IMR-90 (cell line): ENCODE measurements at places on chromosomes 1 and 21. TPM values are rescaled to one million over a fixed set of nuclear protein-coding genes. Genes with fewer than 3 reads are reported as not detected.

DNA sequence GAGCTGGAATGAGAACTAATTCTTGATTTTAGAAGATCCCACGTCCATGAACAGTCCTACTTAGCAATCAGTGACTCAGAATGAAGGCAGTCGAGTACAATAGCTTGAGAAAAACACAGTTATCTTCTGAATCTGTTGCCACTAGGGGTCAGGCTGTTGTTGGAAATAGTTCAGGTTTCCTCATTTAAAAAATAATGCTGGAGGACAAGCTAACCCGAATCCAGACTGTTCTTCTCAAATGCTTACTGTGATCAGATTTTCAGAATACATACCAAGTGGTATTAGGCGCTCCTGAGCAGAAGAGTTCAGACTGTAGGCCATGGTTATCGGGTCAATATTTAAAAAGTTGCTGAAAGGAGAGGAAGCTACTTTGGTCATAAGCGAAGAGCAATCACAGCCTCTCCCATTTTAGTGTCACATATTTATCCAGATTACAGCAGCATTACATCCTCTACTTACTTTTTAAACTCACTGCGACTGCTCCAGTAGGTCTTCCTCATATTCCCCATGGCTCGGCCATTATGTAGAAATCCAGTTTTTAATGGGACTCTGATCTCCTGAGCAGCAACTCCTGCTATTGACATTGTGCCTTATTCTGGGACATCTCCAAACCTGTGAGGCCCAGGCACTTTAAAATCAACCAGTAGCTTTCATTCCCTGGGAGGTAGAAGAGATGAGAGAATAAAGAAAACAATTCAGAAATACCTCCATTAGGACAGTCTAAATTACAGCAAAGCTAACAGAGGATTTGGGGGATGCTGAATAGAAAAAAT lies 10.9 kb downstream of the ERRFI1 start:
- peak; percentile 89 for DNase-seq

- DNase-seq: no peak
Measured at GRCh38 chr1:155037043-155037442, 3.4 kb downstream of the DCST1 start.

The CNR2 gene
- not detected in 2 replicates for total RNA-seq

The NBPF4 gene
- not detected in 2 replicates for total RNA-seq

DNA sequence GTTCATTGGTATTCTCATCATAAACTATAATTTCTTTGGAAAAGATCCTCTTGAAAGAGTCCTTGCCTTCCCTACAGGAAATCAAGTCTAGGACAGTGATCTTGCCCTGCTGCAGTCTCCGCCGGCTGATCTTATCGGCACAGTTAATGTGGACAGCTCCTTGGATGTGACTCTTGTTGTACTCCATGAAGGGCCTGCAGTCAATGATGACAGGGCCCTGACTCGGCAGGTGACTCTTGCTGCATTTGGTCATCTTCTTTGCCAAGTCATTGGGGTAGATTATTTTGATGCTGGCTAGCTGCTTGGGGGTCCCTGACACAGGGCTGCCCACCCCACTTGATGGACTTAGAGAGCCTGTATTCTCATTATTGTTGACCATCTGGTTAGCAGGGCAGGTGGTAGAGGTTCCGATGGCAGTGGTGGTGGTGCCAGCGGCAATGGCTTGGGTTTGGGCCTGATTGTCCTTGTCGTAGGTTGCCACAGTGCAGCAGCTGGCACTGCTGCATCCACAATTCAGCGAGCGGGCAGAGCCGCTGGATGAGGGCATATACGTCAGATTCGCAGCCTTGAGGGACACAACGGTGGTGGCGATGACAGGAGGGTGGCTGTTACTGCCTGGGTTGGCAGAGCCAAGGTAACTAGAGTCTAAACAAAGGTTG lies 2.7 kb downstream of the DUSP10 start:
- DNase-seq: no peak

The EPS8L3 gene
- not detected in 2 replicates for total RNA-seq

GRCh38 chr1:226630592-226630991 lies 82.0 kb downstream of the STUM start:
- no peak for DNase-seq

The GPR89A gene
- total RNA-seq: 29.0 and 32.8 TPM in 2 replicates

DNA sequence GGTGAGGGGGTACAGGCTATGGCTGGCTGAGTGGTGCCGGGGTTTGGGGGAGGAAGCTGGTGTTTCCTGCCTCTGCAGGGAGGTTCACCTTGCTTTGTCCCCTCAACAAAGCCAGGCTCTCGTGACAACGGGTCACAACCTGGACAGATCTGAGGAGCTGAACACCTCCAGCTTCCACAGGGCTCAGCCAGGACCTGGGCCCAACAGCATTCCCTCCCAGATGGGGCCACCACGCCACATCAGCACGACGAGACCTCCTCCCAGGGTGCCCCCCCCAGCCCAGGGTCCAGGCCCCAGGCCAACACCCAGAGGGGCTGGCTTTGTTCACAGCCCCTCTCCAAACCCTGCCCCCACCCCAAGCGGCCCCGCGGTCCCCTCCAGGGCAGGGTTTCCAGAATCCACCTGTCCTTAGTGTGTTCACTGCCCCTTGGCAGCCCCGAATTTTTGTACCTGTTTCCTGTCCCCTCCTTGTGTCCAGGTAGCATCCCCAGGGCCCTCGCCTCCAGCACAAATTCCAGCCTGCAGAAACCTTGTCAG lies 34.7 kb downstream of the UBE2G2 start:
- DNase-seq: no peak

DNA sequence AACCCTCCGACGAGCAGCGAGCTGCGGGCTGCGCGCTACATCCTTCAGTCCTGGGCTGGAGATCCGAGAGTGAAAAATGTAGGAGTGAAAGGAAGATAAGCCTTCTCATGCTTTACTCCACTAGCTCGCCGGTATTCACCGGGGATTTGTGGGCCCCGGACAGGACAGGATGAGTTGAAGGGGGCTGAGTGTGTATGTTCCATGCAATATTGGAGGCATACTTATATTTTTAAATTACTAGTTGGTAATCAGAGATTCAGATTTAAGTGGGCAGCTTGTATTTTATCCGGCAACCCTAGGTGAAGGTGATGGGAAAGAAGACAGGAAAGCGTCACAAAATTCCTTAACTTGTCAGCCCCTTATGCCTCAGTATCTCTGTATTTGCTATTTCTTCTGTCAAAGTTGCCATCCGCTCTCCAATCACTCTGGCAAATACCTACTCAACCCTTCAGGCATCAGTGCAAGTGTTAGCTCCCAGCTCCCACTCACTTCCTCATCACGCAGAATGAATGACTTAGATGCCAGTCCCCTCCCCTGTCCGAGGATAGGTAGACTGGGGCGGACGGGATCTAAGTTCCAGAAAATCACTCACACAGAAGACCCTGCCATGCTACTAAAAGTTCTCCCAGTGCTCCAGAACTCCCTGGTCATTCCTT lies 503 bp upstream of the PIGM start:
- no peak for DNase-seq

DNA sequence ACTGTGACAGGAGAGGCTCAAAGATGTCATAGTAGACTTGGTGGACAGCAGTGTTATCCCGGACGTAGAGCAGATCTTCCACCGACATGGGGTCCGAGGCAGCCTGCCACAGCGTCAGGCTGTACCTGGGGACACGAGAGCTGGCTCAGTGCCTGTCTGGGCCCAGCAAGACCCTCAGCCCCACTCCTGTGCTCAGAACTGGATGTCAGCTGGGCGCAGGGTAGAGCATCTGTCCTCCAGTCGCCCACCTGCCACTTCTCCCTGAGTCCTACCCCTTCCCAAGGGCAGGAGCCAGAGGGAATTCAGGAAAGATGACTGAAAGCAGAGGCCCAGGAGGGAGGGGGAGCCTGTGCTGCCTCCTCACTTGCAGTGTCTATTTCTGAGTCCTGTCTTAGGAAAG lies 11.7 kb downstream of the FAM151A start:
- no peak for DNase-seq

The S100A14 gene
- total RNA-seq: not detected in 2 replicates

DNA sequence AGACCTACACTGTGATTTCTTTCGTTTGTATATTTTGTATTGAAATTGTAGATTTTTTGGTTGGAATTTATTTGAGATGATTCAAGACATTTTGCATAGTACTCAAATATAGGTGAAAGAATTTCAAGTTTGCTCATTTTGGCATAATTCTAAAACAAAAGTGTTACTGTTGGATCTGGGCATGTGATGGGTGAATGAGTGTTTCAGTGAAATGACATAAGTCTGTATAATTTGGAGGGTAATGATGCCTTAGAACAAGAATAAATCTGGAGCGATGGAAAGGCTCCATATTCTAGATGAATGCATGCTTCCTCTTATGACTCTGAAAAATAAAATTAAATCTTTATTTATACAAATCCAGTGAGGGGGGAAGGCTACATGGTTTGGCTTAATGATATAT lies 41.0 kb downstream of the NFIA start:
- DNase-seq: no peak

The GJA9 gene
- total RNA-seq: not detected in 2 replicates

DNA sequence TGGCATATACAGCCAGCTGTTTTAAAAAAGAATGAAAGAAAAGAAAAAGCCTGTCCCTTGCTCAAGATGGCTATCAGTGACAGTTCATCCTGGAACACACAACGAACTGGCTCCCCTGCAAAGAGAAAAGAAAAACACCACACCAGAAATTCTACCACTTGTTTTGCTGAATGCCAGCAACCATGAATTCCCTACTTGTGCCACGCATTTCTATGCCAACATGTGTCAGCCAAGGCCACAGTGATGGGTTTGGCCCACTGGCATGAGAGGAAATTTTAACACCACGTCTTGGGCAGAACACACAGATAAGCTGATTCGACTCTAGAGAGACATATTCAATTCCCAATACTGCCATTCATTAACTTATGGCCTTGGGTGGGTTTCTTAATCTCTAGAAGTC lies 64.0 kb downstream of the CAPZB start:
- DNase-seq: no peak

The CYP4A11 gene
- total RNA-seq: not detected in 2 replicates

The BSND gene
- not detected in 2 replicates for total RNA-seq

DNA sequence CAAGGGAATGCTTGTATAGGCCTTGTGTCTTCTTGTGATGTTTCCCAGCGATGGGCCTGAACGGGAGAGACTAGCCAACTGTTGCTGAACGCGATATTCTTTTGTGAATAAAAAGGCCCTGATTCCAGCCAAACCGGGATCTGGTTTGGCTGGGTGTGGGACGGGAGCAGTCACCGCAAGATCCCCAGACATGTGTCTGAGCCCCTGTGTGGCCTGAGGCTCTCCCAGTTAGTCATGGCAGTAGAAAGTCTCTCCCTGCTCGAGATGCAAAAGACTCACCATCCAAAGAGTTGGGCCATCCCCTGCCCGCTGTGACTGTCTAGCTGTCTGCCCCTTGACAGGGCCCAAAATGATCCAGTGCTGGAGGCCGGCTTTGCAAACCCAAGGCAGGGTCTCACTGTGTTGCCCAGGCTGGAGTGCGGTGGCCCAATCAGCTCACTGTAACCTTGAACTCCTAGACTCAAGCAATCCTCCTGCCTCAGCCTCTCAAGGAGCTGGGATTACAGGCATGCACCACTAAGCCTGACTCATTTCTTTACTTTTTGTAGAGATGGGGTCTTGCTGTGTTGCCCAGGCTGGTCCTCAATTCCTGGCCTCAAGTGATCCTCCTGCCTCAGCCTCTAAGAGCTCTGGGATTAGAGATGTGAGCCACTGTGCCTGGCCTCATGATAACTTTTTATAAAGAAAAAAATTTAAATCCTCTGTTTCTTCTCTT lies 56.4 kb downstream of the KIF26B start:
- no peak for DNase-seq

GRCh38 chr1:63912643-63913042 lies 138.8 kb downstream of the ROR1 start:
- no peak for DNase-seq

DNA sequence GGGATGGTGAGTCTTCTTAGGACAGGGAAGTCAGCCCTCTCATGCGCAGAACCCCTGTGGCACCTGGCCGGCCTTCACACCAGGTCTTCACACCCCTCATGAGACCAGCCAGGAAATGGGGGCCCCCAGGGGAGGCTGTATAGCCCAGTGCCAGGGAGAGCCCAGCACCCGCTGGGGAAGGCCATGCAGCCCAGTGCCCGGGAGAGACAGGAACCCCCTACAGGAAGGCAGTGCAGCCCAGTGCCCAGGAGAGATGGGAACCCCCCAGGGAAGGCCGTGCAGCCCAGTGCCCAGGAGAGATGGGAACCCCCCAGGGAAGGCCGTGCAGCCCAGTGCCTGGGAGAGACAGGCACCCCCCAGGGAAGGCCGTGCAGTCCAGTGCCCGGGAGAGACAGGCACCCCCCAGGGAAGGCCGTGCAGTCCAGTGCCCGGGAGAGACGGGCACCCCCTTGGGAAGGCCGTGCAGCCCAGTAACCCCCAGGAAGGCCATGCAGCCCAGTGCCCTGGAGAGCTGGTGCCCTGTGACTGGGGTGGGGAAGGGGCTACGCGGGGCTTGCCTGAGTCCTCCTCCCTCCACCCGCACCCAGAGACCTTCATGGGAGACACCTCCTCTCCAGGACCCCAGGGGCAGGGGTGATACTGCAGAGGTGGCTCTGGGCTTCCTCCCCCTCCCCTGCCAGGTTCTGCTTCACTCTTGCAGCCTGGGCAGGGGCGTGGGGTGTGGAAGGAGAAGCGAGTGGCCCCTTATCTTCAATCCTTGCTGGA lies 110.5 kb upstream of the COL6A1 start:
- no peak for DNase-seq

The CPTP gene
- 2.7 and 3.1 TPM in 2 replicates for total RNA-seq

The HSF2BP gene
- total RNA-seq: 0.83 and 0.90 TPM in 2 replicates

GRCh38 chr1:63322944-63323864 lies 837 bp downstream of the FOXD3 start:
- DNase-seq: no peak

- DNase-seq: peak; percentile 77
Measured at GRCh38 chr1:6743189-6744101, 41.8 kb upstream of the CAMTA1 start.

GRCh38 chr1:16905868-16906702 lies 10.3 kb downstream of the RNU1-2 start:
- DNase-seq: peak; percentile 56

GRCh38 chr1:54579337-54579781 lies 31.3 kb downstream of the ACOT11 start:
- no peak for DNase-seq

The VSIG8 gene
- total RNA-seq: not detected in 2 replicates

The SLC1A7 gene
- total RNA-seq: not detected in 2 replicates

DNA sequence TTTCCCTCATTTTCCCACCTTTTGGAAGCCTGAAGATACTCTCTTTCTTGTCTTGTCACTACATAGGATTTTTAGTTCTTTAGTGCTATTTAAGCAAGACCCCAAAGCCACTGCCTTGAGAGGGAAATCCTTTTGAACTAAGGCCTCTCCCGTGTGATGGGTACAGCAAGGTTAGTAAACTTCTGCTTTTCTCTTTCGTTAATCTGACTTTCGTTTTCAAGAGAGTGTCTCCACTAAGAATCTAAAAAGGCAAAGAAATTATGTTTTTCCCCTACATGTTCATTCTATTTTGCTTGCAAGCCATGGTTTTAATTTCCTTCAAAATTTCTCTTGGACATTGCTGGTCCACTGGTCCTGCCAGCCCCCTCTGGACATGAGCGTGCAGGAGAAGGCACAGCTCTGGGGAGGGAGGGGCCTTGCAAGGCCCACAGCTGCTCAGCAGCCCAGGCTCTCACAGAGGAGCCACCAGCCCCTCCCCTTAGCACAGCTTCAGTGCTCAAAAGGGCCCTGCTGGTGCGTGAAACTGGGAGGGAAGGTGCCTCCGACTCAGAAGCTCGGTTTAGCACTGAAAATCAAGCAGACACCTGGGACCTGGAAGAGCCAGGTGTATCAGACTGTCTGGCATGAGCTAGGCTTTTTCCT lies 210.9 kb upstream of the GALNT2 start:
- DNase-seq: no peak

- DNase-seq: no peak
Measured at GRCh38 chr1:85282424-85282823, 6.0 kb upstream of the BCL10 start.

GRCh38 chr1:153848805-153849204 lies 73.6 kb downstream of the SLC27A3 start:
- DNase-seq: no peak
